Central memory CD8-positive, alpha-beta T cell (primary cell): ENCODE measurements at places on chromosomes 4 and X.
A peak's percentile ranks its signal among the peaks of the same experiment; 100 is the strongest.

GRCh38 chr4:148182230-148182911 is 259.8 kb downstream of the NR3C2 start:
- DNase-seq: no peak

DNA sequence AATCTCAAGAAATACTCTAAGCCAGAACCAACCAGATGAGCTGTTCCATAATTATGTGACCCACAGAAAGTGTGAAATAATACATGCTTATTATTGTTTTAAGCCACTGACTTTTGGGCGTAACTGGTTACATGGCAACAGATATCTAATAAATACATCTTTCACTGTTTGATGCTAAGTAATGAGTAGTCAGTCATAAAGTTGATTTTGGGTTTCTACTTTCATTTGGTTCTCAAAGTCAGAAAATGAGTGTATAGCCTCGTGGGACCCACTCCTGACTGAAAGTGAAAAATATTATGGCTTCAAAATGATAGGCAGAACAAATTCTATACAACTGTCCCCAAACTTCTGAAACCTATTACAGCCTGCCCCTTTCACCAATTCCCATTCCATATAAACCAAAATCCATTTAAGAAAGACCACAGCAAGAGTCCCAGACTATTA is 88.0 kb upstream of the CBR4 start:
- DNase-seq: no peak

DNA sequence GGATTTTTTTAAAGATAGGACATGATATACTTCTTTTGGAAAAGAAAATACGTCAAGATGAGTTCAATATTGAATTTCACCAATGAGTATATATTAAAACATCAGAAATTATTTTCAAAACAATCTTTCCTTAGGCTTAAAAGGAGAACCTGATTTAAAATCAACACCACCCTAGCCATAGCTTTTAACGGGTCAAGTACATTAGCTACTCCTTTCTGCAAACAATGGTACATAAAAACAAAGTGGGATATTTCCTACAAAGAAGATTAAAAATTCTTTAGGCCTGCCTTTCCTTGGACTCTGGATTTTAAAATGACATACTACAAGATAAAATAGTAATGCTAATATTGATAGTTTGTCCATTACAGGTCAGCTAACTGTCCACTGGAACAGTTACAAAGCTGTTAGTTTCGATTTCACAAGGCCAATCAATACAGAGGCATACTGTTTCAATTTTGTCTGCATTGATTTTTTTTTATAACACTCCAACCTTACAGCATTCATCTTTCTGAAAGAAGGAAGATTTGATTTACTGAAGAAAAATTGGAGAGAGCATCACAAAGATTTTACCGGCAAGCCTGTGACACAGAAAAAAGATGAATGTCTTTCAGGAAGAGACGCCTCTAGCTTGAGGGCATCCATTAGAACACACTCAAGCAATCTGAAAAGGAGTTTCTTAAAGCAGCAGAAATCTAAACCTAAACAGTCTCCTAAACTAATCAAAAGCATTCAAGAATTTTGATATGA is 97.2 kb downstream of the MAB21L2 start:
- no peak for DNase-seq

DNA sequence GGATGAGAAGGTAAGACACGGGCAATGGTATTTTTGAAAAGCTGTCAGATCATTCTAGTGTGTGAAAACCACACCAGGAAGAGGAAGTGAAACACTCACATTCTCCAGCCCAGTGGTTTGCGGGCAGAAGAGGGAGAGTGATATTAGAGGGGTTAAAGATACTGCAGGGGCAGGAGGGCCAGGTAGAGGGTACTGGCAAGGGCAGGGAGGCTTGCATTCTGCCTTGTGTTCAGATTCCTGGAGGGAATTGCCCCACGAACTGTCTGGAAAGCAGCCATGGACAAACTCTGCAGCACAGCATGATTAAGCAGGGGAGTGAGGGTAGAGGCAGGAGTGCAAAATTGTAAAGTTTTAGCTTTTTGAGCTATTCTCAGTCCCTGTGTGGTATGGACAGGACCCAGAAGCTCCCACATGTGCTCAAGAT is 30.9 kb downstream of the NIPAL1 start:
- peak; percentile 25 for DNase-seq

GRCh38 chr4:93743022-93743421 is 85.5 kb upstream of the ATOH1 start:
- no peak for DNase-seq
